ENCODE measurements at places on chromosomes 2 and 18.

- DNase-seq, result no peak
Measured at GRCh38 chr2:98947554-98947953, 11.5 kb upstream of the CRACDL start.

DNA sequence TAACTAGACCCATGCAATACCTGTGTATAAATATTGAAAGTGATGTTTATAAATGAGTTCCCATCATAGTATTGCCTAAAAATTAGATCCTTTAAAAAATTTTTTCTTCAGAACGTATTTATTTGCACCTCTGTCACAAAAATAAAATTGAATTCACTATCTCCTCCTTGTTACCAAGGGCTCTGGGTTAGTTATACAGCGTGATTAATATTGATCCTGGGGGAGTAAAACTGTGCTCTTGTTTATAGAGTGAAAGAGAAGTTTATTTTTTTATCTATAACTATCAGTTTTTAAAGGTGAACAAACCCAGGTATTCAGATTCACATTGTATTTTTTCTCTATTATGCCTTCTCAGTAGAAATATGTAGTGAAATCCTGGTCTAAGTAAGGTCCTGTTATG lies 458.5 kb downstream of the CPS1 start:
- no peak for DNase-seq

GRCh38 chr18:46659484-46659883 lies 2.5 kb upstream of the LOXHD1 start:
- no peak for DNase-seq

GRCh38 chr18:73835656-73836364 lies 311.8 kb downstream of the FBXO15 start:
- no peak for DNase-seq

DNA sequence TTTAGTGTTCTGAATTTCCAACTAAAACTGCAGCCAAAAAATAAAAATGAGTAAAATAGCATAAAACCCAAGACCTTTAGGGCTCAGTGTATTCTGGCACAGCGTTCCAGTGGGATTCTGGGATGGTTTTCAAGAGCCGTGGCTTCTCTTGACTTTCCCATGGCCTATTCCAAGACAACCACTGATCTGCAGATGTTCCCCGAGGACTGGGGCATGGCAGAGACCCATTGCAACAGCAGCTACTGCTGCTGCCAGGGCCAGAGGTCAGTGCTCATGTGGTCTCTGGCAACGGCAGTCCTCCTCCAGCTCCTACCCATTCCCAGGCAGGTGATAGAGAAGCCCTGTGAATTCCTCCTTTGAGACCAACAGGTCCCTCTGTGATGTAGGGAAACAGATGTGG lies 26.8 kb downstream of the TNP1 start:
- no peak for DNase-seq

Measured in cortex of kidney (tissue), 1 donor.